Suprapubic skin (tissue), 4 donors: ENCODE measurements at places on chromosomes 13 and 19.
A peak's percentile ranks its signal among the peaks of the same experiment; 100 is the strongest.

GRCh38 chr19:48271531-48272151, 1.8 kb downstream of the ZNF114 start:
- peak; percentile 86 for DNase-seq
- H3K27me3 ChIP-seq, result no peaks in the 10 kb centered on the region
- H3K4me3 ChIP-seq, result peak overlapping the region; percentile 54
- peaks cover 12% of the 10 kb centered on the region for H3K4me1 ChIP-seq

GRCh38 chr13:74191410-74191809, 57.2 kb upstream of the KLF12 start:
- H3K36me3 ChIP-seq, result no peaks in the 10 kb centered on the region
- no peak for DNase-seq
- H3K27ac ChIP-seq, result no peak overlapping the region
- H3K4me3 ChIP-seq, result no peak overlapping the region
- H3K4me1 ChIP-seq, result no peaks in the 10 kb centered on the region

GRCh38 chr13:29709407-29710069, 114.0 kb upstream of the SLC7A1 start:
- H3K36me3 ChIP-seq, result no peaks in the 10 kb centered on the region
- no peaks in the 10 kb centered on the region for H3K27me3 ChIP-seq
- no peak overlapping the region for H3K4me3 ChIP-seq
- no peak for DNase-seq
- H3K27ac ChIP-seq, result no peak overlapping the region

- H3K27ac ChIP-seq, result no peak overlapping the region
- H3K4me1 ChIP-seq, result peaks cover 43% of the 10 kb centered on the region
- H3K27me3 ChIP-seq, result peaks cover 97% of the 10 kb centered on the region
- no peak for DNase-seq
- H3K36me3 ChIP-seq, result no peaks in the 10 kb centered on the region
Observed at GRCh38 chr13:78602561-78603239, 652 bp downstream of the POU4F1 start.

DNA sequence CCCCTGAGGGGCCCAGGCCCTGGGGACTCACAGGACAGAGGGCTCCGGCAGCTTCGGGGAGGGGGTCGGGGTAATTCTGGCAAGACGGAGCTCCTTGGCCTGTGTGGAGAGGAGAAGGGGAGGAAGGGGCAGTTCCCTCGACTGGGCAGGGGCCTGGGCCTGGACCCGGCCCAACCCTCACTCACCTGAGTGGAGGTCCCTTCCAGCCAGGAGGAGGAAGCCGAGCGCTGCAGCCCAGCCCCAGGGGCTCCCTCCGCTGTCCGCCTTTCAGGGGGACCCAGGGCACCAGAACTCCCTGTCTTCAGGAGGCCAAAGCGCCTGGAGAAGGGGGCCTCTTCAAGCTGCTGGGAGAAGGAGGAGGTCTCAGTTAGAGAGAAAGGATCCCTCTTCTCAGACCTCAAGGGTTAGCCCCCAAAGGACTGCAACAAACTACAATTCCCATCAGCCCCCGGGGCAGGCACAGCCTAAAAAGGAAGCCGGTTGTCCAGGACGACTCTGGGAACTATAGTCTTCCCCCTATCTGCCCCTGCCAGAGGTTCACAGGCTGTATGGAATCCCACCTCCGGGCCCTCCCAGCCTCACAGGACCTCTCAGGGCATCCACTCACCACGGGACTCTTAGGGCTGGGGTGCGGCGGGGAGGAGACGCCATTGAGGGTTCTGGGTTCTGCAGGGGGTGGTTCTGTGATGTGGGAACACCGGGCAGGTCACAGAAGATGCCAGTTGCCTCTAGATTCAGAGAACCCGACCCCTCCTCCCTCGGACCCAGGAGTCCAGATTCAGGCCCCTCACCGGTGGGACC, 19.8 kb downstream of the EPS8L1 start:
- H3K27ac ChIP-seq, result no peak overlapping the region
- H3K4me1 ChIP-seq, result no peaks in the 10 kb centered on the region
- no peak overlapping the region for H3K4me3 ChIP-seq
- H3K36me3 ChIP-seq, result peaks cover 58% of the 10 kb centered on the region
- DNase-seq, result no peak

- peaks cover 6% of the 10 kb centered on the region for H3K4me1 ChIP-seq
- no peak for DNase-seq
- no peak overlapping the region for H3K27ac ChIP-seq
- H3K36me3 ChIP-seq, result no peaks in the 10 kb centered on the region
Observed at GRCh38 chr13:105436943-105437342, 1098.5 kb downstream of the EFNB2 start.

DNA sequence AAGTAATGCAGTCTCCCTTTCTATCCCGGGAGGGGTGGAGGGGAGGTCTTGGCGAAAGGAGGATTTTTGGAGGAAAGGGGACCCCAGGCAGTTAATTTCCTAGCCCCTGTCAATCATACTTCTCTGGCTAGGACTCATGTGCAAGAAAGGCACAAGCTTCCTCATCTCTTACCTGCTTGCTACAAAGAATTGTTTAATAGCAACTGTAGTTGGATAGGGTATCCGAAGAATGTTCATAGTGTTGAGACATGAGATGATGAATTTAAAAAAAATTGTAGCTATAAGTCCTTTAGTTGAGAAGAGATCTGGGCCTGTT, 525 bp downstream of the BORA start:
- no peak for DNase-seq
- peak overlapping the region; percentile 17 for H3K27ac ChIP-seq
- peak overlapping the region; percentile 75 for H3K4me3 ChIP-seq
- H3K27me3 ChIP-seq, result no peaks in the 10 kb centered on the region
- peaks cover 4% of the 10 kb centered on the region for H3K36me3 ChIP-seq

DNA sequence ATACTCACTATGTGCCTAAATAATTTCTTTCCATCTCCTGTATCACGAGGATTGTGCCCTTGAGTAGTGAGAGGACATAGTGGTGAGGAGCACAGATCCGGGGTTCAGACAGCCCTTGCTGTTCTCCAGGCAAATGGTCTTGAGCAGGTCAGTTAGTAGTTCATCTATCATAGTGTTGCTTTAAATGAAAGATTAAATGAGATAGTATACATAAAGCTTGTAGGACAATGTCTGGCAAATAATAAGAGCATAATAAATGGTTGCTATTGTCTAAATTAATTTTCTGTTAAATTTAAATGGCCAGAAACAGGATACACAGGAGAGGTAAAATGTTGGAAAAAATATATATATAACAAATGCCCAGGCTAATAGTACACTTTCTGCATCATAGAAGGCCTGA, 23.4 kb downstream of the FAM124A start:
- H3K27me3 ChIP-seq, result peaks cover 12% of the 10 kb centered on the region
- no peak overlapping the region for H3K4me3 ChIP-seq
- no peak for DNase-seq
- no peaks in the 10 kb centered on the region for H3K36me3 ChIP-seq
- H3K4me1 ChIP-seq, result no peaks in the 10 kb centered on the region

DNA sequence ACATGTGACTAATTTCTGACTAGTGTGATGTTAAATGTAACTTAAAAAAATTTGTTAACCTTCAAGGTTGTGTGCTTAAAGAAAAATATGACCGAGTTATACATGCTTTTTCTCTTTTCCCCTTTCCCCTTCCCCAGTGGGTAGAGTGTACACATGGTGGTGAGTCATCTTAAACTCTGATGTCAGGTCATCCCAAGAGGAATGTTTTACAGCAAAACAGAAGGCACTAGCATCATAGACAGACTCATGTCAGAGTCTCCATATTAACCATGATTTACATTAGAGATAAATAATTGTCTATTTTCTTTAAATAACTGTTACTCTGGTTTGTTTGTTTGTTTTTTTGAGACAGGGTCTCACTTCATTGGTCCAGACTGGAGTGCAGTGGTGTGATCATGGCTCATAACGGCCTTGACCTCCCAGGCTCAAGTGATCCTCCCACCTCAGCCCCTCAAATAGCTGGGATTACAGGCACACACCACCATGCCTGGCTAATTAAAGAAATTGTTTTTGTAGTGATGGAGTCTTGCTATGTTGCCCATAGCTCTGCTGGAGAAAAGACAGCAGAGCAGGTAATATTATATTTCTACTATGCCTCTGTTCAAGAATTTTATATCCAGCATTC, 160.4 kb upstream of the PCDH9 start:
- H3K27ac ChIP-seq, result no peak overlapping the region
- H3K36me3 ChIP-seq, result no peaks in the 10 kb centered on the region
- H3K4me1 ChIP-seq, result no peaks in the 10 kb centered on the region
- no peaks in the 10 kb centered on the region for H3K27me3 ChIP-seq
- no peak overlapping the region for H3K4me3 ChIP-seq

DNA sequence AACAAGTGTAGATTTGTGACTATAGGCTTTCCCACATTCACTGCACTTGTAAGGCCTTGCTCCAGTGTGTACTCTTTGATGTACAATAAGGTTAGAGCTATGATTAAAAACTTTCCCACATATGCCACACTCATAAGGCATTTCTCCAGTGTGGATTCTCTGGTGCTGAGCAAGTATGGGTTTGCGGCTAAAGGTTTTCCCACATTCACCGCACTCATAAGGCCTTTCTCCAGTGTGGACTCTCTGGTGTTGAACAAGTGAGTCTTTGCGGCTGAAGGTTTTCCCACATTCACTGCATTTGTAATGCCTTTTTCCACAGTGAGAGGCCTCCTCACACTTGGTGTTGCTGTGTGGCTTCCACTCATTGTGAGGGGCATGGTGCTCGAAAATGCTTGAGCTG, 3.7 kb downstream of the ZNF772 start:
- peaks cover 34% of the 10 kb centered on the region for H3K36me3 ChIP-seq
- peaks cover 7% of the 10 kb centered on the region for H3K4me1 ChIP-seq
- H3K27ac ChIP-seq, result no peak overlapping the region
- DNase-seq, result no peak

GRCh38 chr19:38676023-38676877, 28.8 kb downstream of the ACTN4 start:
- no peaks in the 10 kb centered on the region for H3K36me3 ChIP-seq
- peak overlapping the region; percentile 84 for H3K27ac ChIP-seq

DNA sequence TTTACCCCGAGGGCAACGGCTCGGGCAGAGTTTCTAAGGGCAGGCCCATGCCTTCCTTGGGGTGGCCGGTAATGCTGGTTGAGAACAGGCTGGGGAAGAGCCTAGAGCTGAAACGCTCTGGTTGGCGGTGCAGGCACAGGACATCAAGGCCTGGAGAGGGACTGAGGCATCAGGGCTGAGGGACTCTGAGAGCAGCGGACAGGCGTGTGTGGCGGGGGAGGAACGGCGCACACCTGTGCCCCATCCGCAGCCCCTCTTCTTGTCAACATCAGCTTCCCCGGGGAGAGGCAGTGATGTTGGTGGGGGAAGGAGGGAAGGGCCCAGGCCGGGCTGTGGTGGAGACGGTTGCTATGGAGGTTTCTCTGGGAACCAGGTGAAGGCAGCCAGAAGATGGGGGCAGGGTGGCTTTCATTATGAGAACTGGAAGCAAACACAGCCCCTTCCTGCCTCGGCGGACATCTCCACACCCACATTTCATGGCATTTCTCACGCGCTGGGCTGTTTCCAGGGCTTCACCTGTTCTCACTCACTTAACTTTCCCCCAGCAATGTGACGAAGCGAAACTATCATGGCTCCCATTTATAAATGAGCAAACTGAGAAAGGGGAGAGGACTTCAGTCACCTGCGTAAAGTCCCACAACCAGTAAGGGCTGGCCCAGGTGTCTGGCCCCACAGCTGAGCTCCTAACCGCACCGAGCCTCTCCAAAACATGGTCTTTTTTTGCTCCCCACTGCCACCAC, 8.2 kb upstream of the ATF5 start:
- H3K27me3 ChIP-seq, result no peaks in the 10 kb centered on the region
- no peak overlapping the region for H3K4me3 ChIP-seq
- H3K36me3 ChIP-seq, result peaks cover 63% of the 10 kb centered on the region
- no peak for DNase-seq
- no peak overlapping the region for H3K27ac ChIP-seq
- H3K4me1 ChIP-seq, result peaks cover 8% of the 10 kb centered on the region

DNA sequence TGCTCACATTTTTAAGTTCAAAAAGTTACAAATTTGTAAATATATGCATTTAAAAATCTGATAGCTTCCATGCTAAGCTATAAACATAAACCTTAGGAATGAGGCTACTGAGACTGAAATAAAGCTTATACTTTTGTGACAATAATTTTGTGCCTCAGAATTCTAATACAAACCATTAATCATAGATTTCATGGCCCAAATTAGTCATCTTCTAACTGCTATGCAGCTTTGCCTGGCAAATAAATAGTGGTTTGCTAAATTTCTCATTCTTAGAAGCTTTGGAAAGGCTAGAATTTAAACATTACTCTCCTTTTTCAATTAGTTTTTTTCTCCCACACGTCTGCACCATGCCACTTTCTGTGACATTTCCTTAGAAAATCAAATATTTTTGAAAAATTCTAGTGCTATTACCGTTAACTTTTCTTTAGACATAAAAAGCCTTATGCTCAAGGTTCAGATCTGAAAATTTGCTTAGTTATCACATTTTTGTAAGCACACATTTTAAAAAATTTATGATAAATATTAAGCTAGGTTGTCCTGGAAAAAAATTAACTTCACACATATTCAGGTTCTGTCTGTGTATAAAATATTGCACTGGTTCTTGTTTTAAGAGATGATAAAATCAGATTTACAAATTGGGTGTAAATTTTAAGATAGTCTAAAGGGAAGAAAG, 46.9 kb downstream of the FNDC3A start:
- no peak overlapping the region for H3K4me3 ChIP-seq
- H3K27me3 ChIP-seq, result no peaks in the 10 kb centered on the region
- no peak overlapping the region for H3K27ac ChIP-seq
- peaks cover 3% of the 10 kb centered on the region for H3K4me1 ChIP-seq
- no peak for DNase-seq
- no peaks in the 10 kb centered on the region for H3K36me3 ChIP-seq

- peaks cover 11% of the 10 kb centered on the region for H3K4me1 ChIP-seq
- no peak for DNase-seq
- no peaks in the 10 kb centered on the region for H3K36me3 ChIP-seq
- no peak overlapping the region for H3K4me3 ChIP-seq
- no peaks in the 10 kb centered on the region for H3K27me3 ChIP-seq
- H3K27ac ChIP-seq, result no peak overlapping the region
Observed at GRCh38 chr13:85508683-85509329, 290.4 kb downstream of the SLITRK6 start.

DNA sequence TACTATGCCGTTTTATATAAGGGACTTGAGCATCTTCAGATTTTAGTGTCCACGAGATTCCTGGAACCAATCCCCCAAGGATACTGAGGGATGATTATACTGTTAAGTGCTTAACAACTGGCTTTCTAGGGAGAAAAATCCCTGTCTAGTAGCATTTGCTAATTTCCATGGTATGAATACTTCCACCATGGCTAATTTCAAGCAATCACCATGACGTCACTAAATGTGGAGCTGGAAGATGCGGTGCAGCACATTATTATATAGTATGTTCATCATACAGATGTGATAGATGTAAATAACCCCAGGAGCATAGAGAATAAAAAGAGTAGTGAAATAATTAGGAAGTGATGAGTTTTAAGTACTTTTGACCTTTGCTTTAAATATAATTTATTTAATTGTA, 72.7 kb downstream of the SIAH3 start:
- no peaks in the 10 kb centered on the region for H3K27me3 ChIP-seq
- H3K36me3 ChIP-seq, result no peaks in the 10 kb centered on the region
- H3K4me3 ChIP-seq, result no peak overlapping the region
- no peak overlapping the region for H3K27ac ChIP-seq
- H3K4me1 ChIP-seq, result peaks cover 6% of the 10 kb centered on the region

DNA sequence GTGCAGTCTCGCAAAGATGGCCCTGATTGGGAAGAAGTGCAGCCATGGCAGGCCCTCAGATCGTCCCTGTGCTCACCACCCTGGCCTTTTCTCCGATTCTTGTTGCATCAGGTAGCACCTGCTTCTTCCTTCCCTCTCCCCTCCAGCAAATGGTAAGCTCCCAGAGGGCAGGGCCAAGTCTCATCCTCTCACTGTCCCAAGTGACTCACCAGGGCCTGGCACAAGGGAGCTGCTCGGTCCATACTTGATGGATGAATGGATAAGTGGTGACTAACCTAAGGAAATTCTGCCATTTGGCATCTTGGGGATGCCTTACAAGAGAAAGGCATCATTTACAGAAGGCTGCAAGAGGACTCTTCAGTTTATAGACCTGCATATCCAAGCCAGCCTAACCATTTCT, 84.9 kb downstream of the ZIC5 start:
- H3K27me3 ChIP-seq, result no peaks in the 10 kb centered on the region
- H3K27ac ChIP-seq, result no peak overlapping the region
- no peaks in the 10 kb centered on the region for H3K4me1 ChIP-seq
- DNase-seq, result no peak
